GM23338 (cell line): ENCODE measurements at places on chromosomes 4 and X. TPM values are rescaled to one million over a fixed set of nuclear protein-coding genes. Genes with fewer than 3 reads are reported as not detected.

- no peak overlapping the region for H3K4me3 ChIP-seq
- H3K27me3 ChIP-seq: no peaks in the 10 kb centered on the region
- H3K36me3 ChIP-seq: no peaks in the 10 kb centered on the region
- no peaks in the 10 kb centered on the region for H3K4me1 ChIP-seq
- H3K27ac ChIP-seq: no peak overlapping the region
- DNase-seq: no peak
These were observed 57.7 kb upstream of the SPANXB1 start for GRCh38 chrX:140944710-140945109.

- H3K4me3 ChIP-seq: no peak overlapping the region
- no peak for DNase-seq
- no peak overlapping the region for H3K27ac ChIP-seq
- no peaks in the 10 kb centered on the region for H3K4me1 ChIP-seq
These were observed 38.7 kb downstream of the LONRF3 start for GRCh38 chrX:119013164-119013563.

- H3K27ac ChIP-seq: no peak overlapping the region
- H3K4me1 ChIP-seq: peaks cover 9% of the 10 kb centered on the region
- H3K36me3 ChIP-seq: no peaks in the 10 kb centered on the region
These were observed 154.4 kb upstream of the KLF3 start for GRCh38 chr4:38509551-38509950.

Gene SYTL4
- polyA plus RNA-seq: 0.85 TPM in 1 of 2 replicates, not detected in the other

GRCh38 chrX:47030339-47030738, 47.9 kb upstream of the RGN start:
- no peaks in the 10 kb centered on the region for H3K27me3 ChIP-seq
- no peaks in the 10 kb centered on the region for H3K36me3 ChIP-seq
